ENCODE measurements at places on chromosomes 5 and 9.

DNA sequence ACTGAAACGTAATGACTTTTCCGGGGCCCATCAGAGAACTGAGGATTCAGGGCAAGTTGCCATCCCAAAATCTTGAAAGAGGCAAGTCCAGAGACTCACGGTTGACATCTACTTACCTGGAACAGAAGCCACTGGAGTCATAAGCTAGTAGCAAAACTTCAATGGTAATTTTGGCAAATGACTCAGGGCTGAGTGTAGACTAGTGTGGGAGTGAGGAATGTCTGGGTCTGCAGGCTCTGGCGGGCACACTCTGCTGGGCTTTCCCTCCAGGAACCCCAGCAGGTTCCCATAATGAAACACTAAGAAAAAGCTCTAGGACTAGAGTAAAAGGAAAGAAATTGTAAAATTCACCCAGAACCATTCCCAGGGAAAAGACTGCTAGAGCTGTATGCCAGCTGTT lies 122.9 kb upstream of the NFIL3 start:
- no peak for DNase-seq

- DNase-seq: no peak
Measured at GRCh38 chr9:27785714-27786100, 212.4 kb upstream of the C9orf72 start.

DNA sequence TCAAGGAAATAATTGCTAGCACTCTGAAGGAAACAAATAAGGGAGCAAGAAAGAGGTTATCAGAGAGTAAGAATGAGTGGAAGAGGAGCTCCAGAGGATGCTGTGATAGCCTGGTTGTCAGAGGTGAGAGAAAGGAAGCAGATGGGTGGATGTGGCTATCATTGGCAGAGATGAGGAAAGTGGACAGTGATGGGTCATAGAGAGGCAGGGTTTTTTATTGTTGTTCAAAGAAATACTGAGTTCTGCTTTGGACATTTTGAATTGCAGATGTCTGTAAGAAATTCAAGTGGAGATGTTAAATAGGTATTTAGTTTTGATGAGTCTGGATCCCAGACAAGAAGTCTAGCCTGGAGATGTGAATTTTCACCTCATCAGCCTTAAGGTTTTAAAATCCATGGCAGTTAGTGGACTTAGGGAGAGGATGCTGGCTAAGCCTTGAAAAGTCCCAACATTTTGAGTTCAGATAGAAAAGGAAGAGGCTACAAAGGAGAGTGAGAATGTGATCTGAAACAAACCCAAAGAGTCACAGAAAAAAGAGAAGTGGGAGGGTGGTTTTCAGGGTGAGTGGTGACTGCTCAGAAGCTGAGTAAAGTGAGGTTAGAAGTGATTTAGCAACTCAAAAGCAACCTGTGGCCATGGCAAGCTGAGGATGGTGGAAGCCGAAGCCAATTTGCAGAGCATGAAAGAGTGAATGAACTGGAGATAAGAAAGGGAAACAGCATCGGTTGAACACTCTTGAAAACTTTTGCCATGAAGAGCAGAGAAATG lies 50.4 kb downstream of the PPIC start:
- no peak for DNase-seq

DNA sequence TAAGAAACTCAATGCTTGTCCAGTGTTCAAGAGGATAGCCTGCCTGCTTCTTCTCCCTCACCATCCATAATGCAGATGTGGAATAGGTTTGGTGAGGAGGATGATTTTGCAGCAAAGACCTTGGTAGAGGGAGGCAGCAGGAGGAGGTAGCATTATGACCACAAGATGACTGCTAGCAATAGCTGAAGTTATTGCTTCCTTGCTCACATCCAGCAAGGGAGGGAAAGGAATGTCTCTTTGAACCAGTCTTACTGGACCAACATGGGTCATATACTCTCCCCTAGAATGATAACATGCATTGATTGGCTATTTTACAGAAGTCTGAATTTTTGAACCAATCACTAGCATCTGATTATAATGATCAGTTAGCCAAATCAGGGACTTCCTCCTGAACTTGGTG lies 607.6 kb downstream of the EBF1 start:
- no peak for DNase-seq

GRCh38 chr5:160486573-160486972 lies 64.9 kb downstream of the PTTG1 start:
- no peak for DNase-seq

DNA sequence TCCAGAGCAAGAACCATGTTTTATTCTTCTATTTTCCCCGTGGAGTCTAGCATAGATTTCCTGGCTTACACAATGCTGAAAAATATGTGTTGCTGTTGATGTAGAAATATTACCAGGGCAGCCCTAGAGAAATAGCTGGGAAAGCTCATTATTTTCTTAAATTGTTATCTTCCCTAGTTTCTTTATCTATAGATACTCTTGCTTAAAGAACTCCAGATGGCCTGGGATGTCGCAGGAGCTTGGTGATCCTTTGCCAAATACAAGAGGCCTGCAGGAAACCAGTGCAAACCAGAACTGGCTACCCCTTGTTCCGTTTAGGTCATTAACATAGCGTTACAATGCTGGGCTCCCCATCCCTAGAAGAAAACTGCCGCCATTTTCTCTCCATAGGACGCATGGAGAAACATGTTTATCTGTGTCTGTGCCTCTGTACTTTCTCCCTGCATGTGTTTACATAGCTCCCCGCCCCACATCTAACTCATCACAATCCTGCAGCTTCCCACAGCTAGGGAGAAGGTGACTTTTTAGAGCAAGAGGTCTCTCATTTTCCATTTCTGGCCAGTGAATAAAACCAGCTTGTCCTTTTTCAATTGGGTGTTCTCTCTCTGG lies 6.4 kb downstream of the PRLR start:
- DNase-seq: no peak

GRCh38 chr5:78569441-78569840 lies 79.1 kb downstream of the LHFPL2 start:
- DNase-seq: no peak

- peak; percentile 19 for DNase-seq
Measured at GRCh38 chr9:135343837-135344522, 135.6 kb upstream of the PPP1R26 start.

- DNase-seq: no peak
Measured at GRCh38 chr5:138981131-138981530, 106.0 kb upstream of the LRRTM2 start.

DNA sequence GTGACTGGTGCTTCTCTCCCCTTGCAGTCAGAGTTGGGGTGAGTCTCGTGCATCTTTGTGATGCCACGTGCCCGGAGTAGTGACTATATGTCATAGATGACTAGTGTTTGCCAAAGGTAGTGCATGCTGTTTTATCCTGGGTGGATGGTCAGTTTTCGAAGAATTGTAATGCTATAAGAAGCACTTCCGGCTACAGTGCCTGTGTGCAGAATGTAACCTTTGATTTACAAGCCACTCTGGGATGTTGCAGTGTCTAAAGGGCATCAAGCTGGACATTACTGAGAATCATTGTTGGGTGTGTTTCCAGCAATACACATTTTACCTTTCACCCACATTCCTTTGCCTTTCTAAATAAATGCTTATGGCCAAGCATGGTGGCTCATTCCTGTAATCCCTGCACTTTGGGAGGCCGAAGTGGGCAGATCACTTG lies 16.7 kb downstream of the MVB12B start:
- DNase-seq: no peak

DNA sequence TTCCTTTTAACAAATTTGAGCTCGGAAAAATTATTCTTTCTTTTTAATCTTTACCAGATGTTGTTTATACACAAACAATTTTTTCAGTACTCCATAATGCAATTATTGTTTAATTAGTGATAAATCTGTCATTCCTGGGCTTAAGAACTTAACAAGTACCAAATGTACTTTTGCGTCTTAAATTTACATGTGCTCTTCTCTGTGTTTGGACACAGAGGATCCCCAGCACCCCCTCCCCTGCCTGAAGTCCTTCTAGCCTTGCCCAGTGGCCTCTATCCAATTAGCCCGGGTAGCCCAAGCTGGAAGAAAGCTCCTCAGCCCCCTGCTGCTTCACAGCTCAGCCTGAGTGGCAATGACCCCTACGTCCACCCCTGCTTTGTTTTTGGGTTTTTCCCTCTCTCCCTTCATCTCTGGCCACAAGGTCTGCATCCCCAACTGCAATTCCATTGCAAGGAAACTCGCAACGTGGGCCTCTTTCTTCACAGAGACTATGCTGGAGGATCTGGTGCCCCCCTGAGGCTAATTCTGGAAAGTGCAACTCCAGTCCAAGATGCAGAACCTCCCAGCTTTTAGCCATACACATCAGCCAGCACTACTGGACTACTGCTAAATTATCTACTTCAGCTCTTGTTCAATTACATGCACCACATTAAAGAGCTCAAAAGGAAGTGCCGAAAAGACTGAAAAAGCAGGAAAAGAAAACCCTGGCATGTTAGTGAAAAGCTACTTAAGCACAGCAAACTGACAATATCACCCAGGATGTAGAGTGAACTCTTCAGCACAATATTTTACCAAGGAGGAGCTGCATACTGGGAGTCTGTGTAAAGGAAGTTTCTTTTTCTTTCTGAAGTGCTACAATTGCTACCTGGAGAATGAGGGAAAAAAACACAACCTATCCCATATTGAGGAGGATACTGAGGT lies 186.2 kb downstream of the FANCC start:
- peak; percentile 15 for DNase-seq

GRCh38 chr5:172699423-172699822 lies 58.4 kb downstream of the NEURL1B start:
- DNase-seq: no peak

DNA sequence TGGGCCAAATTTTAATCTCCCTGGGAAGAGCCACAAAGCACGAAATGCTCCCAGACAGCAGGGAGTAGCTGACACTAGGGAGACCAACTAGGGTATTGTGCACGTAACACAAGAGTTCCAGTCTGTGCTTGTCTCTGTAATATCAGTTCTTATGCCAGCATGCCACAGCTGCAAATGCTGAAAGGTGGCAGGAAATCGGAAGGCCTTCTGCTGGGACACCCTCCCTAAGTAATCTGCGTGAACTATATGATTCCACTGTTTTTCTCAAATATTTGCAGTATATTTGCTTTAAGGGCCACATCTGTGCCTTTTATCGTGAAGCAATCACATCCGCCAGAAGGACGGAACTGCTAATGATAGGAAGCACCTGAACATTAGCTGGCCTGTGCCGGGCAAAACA lies 12.6 kb downstream of the VLDLR start:
- no peak for DNase-seq

- DNase-seq: no peak
Measured at GRCh38 chr5:171702135-171702770, 83.4 kb upstream of the SMIM23 start.

- no peak for DNase-seq
Measured at GRCh38 chr9:80062567-80062966, 490.8 kb downstream of the TLE4 start.

DNA sequence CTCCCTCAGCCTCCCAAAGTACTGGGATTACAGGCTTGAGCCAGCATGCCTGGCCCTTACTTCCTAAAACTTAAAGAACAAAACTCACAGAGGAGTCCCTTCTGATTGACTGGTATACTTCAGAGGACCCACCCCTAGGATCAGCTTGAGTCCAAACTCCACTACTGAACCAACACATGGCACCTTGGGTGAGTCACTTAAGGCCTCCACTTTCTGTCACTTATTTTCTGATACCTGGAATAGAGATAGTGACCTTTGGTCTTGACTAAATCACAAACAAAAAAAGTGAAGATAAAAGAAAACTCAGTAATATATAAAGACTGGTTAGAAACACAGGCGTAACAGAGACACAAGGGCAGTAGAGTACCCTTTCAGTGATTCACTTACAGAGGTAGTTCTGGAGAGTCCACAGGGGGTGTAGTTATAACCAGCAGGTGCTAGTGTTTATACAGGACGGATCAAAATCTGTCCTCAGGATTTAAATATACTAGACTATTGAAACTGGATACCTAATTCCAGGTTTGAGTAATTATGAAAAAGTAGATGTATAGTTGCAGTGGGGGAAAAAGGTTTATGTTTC lies 274.3 kb upstream of the ANKRD55 start:
- no peak for DNase-seq

DNA sequence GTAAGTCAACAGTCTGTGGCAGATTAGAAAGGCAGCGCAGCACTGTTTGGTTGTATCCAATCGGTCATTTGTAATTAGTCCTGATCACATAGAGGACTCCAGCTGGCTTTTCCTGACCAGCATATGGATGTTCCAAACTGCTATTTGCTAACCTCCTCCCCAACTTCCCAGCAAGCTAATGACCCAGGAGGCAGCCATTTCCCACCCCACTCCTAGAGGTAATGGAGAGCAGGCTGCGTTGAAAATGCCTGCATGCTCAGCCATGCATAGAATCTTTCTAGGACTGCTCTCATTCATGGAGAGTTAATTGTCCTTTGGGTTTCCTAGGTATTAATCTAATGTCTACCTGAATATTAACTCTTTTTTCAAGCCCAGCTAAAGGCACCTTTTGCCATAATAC lies 850.6 kb upstream of the WWC1 start:
- DNase-seq: no peak

- DNase-seq: no peak
Measured at GRCh38 chr9:117720555-117720954, 16.4 kb downstream of the TLR4 start.

Data from stimulated activated CD8-positive, alpha-beta memory T cell treated with anti-CD3 and anti-CD28 coated beads, Interleukin-7, amount 100 ng/mL, for 1 hour (primary cell).